ENCODE measurements at places on chromosomes 2 and 18.

GRCh38 chr2:46411985-46412384, 67.4 kb upstream of the TMEM247 start:
- no peak for DNase-seq

GRCh38 chr18:47054369-47054768, 18.9 kb upstream of the ELOA2 start:
- DNase-seq, result no peak

GRCh38 chr2:191951376-191951775, 104.5 kb upstream of the CAVIN2 start:
- DNase-seq, result no peak

GRCh38 chr2:95374029-95374428, 28.5 kb upstream of the FAHD2A start:
- no peak for DNase-seq

DNA sequence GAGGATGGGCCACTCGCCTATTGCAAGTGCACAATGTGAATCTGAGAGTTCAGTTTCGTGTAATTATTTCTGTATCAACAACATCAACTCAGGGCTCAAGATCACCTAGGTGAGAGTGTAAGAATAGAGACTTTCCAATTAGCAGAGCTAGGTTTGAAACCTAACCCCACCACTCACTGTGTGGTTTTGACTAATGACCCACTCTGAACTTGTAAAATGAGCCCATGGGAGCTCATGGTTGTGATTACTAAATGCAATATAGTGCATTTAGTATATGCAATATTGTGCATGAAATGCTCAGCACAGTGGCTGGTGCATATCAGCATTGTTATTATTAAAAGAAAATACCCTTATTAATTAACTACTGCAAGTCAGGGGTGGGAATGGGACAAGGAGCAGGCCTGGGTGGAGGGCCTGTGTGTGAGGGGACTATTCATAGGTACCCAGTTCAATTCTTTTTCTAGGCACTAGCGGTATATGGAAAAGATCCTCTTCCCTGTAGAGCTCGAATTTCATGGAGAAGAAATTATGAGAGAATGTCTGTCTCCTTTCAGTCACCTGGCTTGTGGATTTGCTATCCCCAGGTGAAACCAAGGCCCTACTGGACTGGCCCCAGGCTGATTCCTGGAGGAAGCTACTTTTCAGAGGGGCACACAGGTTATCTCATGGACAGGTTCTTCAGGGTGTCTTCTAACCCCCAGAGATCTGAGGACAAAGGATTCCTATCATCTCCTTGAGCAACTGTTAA, 169.5 kb downstream of the GFPT1 start:
- DNase-seq, result no peak

- no peak for DNase-seq
These were observed 537.2 kb upstream of the DCC start for GRCh38 chr18:51802569-51803428.

DNA sequence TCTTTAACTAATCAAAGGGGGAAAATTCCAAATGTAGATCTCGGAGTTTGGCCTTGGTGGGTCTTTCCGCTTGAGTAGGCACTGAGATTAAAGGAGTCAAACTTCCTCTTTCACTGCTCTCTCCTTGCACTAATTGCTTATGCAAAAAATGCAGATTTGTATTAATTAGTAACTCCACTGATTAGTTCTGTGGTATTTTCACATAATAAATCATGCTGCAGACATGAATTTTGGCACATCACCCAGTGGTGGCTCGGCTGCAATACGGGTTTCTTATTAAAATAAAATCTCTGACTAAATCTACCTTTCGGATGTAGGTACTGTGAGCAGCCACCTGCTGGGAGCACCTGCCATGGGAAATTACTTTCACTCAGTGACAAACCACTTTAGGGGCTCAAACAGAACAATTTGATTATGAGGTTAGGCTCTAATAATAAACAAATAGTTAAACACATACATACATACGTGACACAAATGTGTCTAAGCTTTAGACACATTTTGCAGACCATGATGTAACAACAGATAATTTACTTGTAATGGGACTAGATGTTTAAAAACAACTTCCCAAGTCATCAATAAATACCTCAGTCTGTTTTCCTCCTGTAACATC, 6.4 kb upstream of the NEUROD1 start:
- no peak for DNase-seq

GRCh38 chr2:72793798-72794440, 31.9 kb downstream of the EXOC6B start:
- DNase-seq, result no peak

DNA sequence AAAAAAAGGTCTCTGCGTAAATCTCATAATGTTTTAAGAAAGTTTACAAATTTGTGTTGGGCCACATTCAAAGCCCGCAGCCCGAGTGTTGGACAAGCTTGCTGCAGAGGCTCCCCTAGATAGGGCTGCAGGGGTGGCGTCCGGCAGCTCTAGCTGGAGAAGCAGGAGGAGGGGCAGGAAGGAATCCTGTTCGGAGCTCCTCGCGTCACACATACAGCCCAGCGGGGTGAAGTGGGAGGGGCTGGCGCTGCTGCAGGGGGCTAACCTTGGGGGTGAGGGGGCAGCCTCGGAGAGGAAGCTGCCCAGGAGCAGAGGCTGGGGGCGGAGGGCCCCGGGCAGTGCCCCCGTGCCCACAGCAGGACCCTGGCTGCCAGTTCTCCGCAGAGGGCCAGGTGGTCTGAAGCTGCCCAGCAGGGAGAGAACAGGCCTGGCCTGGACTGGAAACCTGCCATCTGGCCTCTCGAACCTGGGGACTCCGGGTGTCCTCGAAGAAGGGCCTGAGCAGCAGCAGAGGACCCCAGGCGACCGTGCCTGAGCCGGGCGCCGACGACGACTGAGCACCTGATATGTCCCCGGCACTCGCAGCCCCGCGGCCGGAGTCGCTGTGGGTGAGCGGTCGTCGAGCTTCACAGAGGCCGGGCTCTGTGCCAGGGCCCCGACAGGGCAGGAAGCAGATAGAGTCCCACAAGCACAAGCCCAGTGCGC, 2.6 kb upstream of the GPR35 start:
- no peak for DNase-seq

DNA sequence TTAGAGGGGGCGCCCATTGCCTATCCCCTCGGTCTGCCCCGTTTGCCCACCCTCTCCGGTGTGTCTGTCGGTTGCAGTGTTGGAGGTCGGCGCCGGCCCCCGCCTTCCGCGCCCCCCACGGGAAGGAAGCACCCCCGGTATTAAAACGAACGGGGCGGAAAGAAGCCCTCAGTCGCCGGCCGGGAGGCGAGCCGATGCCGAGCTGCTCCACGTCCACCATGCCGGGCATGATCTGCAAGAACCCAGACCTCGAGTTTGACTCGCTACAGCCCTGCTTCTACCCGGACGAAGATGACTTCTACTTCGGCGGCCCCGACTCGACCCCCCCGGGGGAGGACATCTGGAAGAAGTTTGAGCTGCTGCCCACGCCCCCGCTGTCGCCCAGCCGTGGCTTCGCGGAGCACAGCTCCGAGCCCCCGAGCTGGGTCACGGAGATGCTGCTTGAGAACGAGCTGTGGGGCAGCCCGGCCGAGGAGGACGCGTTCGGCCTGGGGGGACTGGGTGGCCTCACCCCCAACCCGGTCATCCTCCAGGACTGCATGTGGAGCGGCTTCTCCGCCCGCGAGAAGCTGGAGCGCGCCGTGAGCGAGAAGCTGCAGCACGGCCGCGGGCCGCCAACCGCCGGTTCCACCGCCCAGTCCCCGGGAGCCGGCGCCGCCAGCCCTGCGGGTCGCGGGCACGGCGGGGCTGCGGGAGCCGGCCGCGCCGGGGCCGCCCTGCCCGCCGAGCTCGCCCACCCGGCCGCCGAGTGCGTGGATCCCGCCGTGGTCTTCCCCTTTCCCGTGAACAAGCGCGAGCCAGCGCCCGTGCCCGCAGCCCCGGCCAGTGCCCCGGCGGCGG, 1.7 kb downstream of the MYCN start:
- no peak for DNase-seq

DNA sequence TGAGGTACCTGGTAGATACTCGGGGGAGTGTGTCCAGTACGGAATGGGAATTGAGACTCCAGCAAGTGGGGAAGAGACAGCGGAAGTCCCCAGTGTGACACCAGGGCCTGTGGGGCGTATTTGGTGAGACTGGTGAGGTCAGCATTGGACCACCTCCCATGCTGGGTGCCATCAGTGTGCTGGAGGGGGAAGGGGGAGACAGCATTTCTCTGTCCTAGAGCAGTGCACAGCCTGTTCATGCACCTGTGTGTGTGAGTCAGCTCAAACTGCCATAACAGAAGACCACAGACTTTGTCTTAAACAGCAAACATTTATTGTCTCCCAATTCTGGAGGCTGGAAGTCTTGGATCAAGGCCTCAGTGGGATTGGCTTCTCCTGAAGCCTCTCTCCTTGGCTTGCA, 301.8 kb downstream of the GBX2 start:
- no peak for DNase-seq
